NCI-H345 (cell line): ENCODE measurements at places on chromosomes 12 and 14.

DNA sequence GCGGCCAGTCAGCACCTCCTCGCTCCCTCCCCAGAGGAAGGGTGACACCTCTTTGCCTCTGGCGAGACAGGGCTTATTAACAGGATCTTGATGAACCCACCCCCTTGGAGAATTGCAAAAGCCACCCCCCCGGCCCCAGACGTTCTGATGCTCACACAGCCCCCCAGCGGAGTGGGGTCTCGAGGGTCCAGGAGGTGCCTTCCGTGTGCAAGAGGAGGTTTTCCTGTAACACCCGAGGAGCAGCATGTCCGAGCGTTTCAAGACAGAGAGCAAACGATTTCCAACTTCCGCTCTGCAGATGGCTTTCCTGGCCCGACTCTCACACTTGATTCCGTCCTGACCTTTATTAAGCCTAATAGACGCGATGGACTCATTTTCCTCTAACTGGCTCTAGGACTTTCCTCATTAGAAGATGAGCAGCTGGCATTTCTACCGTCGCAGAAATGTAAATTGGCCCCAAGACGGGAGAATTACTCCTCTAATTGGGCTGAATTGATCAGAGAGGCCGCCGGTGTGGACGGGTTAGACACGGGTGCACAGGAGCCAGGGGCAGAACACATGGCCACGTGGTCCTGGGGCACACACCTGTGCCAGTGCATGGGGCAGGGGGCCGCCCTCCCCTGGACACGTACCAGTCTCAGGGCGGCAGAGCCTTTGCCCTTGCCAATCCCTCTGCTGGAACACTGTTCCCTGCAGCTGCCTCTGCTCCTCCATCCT is 84.4 kb downstream of the NOC4L start:
- no peak for DNase-seq

- no peak for DNase-seq
Observed at GRCh38 chr14:36271939-36272907, 48.2 kb downstream of the MBIP start.

GRCh38 chr12:66467932-66468331 is 165.6 kb downstream of the HELB start:
- no peak for DNase-seq

DNA sequence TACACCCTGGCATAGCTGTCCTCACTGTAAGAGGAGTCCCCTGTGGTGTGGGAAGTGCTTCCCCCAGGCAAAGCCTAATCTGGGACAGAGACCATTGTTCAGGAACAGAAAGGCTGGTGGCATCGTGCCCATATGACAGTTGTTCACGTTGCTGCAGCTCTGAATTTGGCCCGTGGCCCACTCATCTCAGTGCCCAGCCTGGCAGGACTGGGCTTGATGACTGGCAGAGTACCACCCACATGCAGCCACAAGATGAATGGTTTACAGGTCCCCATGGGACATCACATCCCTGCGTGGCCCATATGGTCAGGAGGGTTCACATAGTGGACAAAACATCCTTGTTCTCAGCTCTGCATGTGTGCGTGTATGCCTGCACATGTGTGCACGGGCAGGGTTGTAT is 17.5 kb downstream of the IQSEC3 start:
- DNase-seq, result peak; percentile 96

DNA sequence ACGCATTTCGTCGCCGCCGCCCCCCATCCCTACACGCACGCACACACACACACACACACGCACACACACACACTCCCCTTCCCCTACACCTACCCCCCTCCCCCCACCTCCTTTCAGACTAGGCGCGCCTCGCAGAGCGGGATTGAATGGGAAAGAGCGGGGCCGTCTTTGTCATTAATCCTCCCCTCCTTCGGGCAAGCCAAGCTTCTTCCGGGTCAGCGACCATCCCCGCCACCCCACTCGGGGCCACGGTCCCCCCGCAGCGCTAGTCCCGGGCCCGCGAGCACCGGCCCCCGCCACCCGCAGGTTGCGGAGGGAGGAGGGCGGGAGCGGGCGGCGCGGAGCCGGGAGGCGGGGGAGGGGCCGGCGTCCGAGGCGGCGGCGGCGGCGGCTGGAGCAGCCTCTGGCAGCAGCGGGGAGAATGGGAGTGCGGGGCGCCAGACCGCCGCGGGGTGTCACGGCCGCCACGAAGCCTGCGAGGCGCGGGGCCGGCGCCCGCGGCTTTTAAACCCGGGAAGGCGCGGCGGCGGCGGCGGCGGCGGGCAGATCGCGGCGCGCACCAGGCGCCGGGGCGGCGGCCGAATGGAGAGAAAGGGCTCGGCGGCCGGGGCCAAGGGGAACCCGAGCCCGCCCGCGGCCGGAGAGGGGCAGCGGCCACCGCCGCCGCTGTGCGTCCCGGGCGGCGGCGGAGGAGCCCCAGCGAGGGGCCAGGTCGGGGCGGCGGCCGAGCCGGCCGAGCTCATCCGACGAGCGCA is at the start of gene TTC9:
Gene TTC9, plus strand, starts transcription at position 369 of the 755 bp plus-strand sequence. Its CDS starts 214 bp downstream, at position 583.
- DNase-seq, result peak; percentile 58

- no peak for DNase-seq
Observed at GRCh38 chr12:9347328-9348127, 139.3 kb upstream of the PZP start.

- no peak for DNase-seq
Observed at GRCh38 chr12:12616512-12617310, 5.0 kb downstream of the CREBL2 start.

DNA sequence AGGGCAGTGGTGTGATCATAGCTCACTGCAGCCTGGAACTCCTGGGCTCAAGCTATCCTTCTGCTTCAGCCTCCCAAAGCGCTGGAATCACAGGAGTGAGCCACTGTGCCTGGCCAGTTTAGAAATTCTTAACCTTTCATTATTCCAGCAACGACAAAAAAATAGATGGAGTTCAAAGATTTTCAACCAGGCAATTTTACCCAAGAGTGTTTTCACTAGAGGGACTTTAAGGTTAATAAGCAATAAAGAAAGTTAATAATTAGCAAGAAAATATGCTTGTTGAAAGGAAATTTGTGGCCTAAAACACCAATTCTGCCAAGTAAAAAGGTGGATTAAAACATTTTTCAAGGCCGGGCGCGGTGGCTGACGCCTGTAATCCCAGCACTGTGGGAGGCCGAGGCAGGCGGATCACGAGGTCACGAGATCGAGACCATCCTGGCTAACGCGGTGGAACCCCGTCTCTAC is 14.8 kb downstream of the CDKL1 start:
- DNase-seq, result no peak

GRCh38 chr12:48936379-48936979 is 11.2 kb upstream of the FKBP11 start:
- peak; percentile 7 for DNase-seq

DNA sequence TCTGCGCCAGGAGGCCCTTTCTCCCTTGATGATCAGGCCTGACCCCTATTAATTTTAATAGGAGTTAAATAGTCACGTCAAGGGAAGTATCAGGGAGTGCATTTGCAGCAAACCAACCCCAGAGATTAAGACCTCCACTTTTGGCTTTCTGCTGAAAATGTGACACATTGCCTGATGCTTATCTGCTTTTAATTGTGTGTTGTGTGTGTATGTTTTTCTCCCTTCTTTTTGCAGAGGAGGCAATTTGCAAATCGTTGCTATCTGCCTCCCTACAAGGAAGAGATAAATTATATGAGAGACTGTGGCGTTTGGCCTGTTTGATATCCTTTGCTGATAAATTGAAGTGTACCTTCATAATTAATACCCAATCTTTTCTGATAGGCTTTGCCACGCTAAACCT is 822.9 kb downstream of the VRK1 start:
- DNase-seq, result no peak

- peak; percentile 6 for DNase-seq
Observed at GRCh38 chr14:39107591-39107996, 4.6 kb upstream of the SEC23A start.

DNA sequence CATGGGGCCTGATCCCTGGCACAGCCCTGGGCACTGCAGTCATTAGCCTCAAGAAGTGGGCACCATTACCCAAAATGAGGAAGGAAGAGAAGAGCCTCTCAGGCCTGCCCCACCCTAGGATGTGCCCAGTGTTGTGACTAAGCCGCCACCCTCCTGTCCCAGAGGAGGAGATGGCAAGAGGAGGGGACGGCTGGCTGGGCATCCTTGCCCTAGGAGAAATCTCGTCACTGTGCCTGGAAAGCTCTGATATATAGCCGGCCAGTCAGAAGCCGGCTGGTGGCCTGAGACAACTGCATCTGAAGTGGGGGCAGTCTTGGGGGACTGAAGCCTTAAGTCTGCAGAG is 115.2 kb downstream of the LGMN start:
- DNase-seq, result no peak

- DNase-seq, result peak; percentile 36
Observed at GRCh38 chr12:103884316-103884715, 43.3 kb upstream of the NT5DC3 start.

GRCh38 chr14:75022655-75023054 is 19.9 kb downstream of the EIF2B2 start:
- peak; percentile 8 for DNase-seq

GRCh38 chr14:53519137-53519536 is 366.0 kb upstream of the DDHD1 start:
- DNase-seq, result no peak

GRCh38 chr12:121423682-121424623 is 24.0 kb downstream of the RNF34 start:
- DNase-seq, result no peak

DNA sequence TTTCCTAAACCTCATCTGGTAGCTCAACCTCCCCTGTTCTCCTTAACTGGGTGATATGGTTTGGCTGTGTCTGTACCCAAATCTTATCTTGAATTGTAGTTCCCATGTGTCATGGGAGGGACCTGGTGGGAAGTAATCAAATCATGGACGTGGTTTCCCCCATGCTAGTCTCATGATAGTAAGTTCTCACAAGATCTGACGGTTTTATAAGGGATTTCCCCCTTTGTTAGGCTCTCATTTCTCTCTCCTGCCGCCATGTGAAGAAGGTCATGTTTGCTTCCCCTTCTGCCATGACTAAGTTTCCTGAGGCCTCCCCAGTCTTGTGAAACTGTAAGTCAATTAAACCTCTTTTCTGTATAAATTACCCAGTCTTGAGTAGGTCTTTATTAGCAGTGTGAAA is 19.5 kb downstream of the COX16 start:
- DNase-seq, result no peak

DNA sequence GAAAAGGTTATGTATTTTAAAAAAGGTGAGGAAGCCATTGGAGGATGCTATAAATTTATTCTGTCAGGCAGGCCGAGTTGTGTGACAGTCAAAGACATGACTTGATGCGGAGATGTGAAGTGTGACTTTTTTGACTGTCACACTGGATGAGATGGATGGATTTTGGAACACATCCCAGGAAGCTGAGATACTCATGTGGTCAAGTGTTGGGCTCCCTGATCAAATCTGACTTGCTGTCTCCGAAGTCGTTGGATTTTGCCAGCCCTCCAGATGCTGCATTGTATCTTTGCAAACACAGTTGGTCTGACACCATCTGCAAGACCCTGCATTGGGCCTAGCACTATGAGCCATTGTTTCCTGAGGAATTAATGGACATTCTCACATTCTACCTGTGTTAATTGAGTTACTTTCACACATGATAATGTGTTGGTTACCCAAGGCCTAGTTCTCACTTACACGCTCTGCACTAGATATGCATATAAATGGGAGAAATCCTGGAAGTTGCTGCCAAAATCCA is 204.0 kb upstream of the PRKD1 start:
- peak; percentile 20 for DNase-seq

DNA sequence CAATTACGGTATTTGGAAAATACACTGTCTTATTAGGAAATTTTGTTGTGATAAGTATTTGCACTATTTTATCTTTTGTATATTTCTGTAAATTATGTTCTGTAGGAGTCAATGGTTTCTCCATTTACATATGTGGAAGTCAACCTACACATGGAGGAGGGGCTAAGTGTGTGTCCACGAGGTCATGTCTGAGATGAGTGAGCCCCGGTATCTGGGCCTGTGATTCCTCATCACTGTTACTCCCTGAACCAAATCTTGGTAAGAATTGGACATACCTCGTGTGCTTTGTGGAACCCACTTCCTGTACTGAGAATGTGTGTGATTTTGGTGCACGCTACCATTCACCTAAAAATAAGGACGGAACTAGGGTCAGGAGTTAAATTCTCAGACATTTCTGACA is 1105.5 kb downstream of the TMEM121 start:
- DNase-seq, result no peak

DNA sequence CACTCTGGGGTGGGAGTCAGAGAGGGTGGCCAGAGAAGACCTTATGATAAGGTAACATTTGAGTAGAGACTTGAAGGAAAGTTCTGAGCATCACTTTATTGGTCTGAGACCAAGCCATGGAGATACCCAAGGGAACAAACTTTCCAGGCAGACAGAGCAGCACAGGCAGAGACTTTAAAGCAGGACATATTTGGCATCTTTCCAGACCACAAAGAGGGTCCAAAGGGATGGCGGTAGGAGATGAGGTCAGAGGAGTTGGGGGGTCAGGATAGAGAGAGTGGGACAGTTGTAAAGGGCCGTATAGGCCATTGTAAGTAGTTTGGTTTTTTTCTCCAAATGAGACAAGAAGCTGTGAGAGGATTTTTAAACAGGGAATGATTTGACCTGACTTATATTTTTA is 344.4 kb downstream of the SEC23A start:
- no peak for DNase-seq

- no peak for DNase-seq
Observed at GRCh38 chr14:21083565-21084325, 13.6 kb downstream of the ARHGEF40 start.

DNA sequence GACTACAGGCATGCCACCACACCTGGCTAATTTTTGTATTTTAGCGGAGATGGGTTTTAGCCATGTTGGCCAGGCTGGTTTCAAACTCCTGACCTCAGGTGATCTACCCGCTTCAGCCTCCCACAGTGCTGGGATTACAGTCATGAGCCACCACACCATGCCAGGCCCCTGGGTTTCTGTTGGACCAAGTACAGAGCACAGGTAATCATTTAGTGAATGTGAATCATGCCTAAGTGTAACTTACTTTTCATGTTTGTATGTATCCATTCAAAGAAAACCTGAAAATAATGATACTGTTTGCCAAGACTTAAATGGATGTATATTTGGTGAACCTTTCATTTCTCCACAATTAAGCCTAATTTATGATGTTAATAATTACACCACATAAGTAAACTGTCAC is 65.9 kb downstream of the FGD6 start:
- DNase-seq, result no peak

- no peak for DNase-seq
Observed at GRCh38 chr12:120720234-120720986, 5.2 kb upstream of the ACADS start.

DNA sequence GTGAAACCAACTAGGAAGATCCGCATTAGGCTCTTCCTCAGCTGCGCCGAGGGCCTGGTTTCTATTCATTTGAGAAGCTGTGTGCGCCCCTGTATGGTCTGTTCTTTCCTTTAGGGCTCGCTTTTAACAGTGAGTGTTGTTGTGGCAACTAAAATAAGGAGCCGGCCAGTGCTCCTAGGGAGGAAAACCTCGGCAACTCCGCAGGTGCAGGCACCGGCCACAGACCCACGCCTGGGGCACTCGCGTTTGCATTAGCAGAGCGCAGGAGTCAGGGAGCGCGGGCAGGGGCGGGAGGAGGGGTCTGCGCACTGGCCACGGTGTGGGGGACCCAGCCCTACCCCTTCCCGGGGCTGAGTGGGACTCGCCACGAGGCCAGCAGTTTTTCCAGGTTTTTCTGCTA is 50.5 kb downstream of the STX2 start:
- DNase-seq, result no peak

- no peak for DNase-seq
Observed at GRCh38 chr12:99609455-99610181, 37.9 kb upstream of the GARIN6 start.

- DNase-seq, result peak; percentile 39
Observed at GRCh38 chr14:29102996-29103395, 336.4 kb downstream of the FOXG1 start.
